ENCODE measurements at places on chromosomes 11 and 22.

DNA sequence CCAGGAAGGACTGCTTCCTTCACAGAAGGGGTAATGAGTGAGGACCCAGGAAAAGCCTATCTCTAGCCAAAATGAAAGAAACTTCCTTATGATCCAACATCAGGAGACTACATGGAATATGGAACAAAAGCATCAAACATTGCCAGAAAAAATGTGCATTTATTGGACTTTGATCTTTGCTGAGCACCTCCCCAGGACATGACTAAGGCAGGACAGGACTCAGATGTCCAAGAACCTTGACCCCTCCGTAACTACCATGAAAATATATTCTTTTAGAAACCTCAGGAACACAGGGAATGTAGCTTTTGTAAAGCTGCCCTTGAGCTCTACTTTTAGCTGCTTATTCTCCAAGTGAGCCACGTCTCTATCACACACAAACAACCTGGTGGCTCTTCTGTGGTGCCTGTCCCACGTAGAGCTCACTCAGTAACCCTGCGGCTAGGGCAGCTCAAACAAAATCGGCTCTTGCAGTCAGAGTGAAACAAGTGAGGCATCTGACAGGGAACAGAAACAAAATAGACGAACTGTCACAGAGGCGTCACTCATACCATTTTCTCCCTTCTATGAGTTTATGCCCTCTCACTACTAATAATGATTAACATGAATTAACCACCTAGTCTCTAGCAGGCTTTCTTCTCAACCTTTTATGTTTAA, 471.5 kb upstream of the API5 start:
- DNase-seq: no peak

DNA sequence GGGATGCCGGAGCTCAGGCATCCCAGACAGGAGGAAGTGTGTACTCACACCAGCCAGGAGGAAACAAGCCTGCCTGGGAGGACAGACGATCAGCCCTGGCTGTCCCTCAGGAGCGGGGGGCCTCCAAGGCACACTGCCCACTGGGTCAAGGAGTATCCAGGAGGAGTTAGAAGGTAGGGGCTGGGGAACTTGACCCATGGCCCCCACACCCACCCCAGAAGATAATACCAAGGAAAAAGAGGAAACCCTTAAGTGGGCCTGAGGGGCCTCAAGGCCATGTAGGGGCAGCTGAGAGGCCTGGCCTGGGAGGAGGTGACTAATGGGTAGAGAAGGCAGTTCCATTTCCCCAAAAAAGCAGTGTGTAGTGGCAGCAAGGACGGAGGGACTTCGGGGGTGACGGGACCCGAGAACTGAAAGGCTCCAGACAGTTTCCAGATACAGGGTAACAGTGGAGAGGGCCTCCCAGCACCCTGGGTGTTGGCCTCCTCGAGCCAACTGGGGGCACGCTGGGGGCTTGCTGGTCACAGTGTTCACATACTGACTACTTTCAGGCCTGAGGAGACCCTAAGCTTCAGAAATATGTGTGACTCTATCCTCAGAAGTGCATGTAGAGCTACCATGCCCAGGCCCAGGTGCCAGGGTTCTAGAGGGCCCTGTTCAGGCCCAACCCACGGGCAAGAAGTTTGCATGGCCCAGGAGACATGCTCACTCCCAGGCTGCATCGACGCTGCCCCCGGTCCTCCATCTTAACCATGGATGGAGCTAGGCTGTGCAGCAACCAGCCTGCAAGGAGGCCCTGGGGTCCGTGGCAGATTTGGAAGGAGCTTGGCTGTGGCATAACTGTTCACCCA, 75.7 kb upstream of the PITPNB start:
- DNase-seq: no peak

DNA sequence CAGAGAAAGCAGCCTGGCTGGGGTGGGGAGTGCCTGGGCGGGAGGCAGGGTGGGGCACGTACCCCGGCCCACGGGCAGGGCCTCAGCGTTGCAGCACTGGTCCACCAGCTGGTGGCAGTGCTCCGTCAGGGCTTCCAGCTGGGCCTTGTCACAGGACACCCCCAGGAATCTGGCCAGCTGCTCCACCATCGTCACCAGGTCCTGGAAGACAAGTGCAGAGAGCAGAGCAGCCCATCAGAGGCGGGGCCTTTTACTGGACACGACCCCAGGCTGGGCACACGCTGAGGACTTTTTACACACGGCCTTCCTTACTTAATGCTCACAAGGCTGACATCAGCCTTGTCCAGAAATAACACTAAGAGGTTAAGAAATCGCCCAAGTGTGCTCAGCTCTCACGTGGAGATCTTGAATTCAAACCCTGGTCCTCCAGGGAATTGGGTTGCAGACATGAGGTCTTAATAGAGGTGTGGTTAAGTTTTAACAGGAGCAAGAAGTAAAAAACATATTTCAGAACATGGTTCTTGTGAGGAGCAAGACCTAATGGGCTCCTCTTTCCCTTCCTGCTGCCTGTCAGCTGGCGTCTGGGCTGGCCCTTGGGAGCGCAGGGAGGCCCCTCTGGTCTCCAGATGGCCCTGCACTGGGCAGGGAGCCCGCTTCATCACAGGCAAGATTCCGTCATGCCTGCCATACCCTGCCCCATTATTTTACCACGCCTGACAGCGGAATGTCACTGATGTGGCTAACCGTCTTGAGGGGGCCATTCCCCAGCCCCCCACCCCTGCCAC, 17.1 kb upstream of the EFCAB6 start:
- DNase-seq: no peak

- DNase-seq: no peak
These were observed at the start of gene CCDC89 for GRCh38 chr11:85685820-85686459. CCDC89 (minus strand) TSS chr11:85686195; CDS start chr11:85686130, 65 bp downstream.

DNA sequence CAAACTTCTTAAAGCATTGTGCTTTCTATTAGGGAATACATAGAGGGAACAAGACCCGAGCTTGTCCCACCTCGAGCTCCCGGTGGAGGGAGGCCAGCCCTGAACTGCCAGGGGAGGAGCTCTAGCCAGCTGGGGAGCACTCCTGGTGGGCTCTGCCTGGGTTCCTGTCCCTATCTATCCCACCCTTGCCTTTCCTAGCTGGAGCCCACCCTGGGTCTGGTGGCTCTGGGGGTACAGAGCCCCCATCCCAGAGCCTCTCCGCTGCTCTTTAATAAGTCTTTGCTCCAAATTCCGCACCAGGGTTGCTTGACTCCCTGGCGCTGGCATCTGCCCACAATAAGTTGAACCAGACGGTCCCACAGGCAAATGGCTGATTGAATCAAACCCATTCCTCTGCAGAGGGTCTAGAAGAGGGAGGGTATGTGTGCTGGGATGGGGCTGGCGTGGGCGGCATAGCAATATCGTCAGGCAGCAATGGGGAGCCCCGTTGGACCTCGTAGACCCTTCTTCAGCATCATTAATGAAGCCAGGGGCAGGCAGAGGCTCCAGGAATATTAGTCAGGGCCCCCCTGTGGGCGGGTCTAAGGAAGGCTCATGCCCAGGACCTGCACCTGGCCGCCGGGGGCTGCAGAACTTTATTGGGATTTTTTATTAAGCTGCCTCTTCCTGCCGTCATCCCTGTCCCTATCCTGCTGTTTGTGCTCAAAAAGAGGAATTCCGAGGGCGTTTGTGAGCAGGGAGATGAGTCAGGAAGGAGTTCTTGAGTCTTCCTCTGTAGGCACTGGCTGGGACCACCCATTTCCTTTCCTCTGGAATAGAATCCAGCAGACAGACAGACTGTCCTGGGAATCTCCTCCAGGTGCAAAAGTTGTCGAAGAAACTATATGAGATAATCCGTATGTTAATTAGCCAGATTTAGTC, 38.5 kb upstream of the RIC3 start:
- no peak for DNase-seq

GRCh38 chr22:42626951-42627625, 12.4 kb upstream of the POLDIP3 start:
- DNase-seq: no peak

- DNase-seq: no peak
These were observed 69.7 kb downstream of the ELFN2 start for GRCh38 chr22:37357446-37358075.

Data from stimulated activated CD4-positive, alpha-beta T cell treated with anti-CD3 and anti-CD28 coated beads, Interleukin-2, amount 100 ng/mL, for 24 hours (primary cell).